NCI-H1930 (cell line): ENCODE measurements at places on chromosomes 3 and 15.
A peak's percentile ranks its signal among the peaks of the same experiment; 100 is the strongest.

DNA sequence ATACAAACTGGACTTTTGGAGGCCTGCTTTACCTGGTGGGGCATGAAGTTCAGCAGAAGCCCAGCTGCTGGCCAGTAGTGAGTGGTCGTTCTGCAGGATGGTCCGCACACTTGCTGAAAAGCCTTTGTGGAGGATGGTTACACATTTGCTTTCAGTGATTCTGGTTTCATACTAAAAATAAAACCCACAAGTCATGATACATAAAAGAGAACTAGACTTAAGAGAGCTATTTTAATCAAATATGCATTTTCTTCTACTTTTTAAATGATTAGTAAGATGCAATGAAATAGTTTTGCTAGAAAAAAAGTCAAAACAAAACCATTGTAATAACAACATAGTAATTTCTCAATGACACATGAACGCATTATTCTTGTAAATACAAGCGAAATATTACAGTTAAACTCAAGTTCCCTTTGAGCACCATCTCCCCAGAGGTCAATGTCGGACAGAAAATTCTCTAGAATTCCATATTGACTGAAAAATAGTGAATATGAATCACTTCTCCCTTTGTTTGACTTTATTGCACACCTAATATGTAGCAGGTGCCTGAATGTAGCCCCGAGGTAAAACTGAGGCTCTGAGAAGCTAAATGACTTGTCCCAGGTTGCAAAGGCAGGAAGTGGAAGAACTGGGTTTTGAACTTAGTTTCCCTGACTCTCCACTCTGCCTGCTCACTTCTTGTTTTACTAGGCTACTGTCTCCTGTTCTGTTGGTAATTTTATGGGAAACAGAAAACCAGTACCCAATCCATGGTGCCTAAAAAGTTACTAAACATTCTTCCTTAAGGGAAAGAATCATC is 8.3 kb downstream of the IL5RA start:
- DNase-seq, result no peak

DNA sequence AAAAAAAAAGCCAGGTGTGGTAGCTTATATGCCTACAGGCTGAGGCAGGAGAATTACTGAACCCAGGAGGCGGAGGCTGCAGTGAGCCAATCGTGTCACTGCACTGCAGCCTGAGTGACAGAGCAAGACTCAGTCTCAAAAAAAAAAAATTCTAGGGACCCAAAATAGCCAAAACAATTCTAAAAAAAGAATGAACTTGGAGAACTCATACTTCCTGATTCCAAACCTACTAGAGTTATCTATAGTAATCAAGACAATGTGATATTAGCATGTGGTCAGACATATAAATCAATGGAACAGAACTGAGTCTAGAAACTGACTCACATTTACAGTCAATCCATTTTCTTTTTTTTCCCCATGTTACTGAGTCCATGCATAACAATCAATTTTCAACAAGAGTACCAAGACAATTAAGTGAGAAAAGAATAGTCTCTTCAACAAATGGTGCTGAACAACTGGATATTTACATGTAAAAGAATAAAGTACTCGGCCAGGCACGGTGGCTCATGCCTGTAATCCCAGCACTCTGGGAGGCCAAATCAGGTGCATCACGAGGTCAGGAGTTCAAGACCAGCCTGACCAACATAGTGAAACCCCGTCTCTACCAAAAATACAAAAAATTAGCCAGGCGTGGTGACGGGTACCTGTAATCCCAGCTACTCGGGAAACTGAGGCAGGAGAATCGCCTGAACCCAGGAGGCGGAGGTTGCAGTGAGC is 11.9 kb downstream of the PRKAR2A start:
- DNase-seq, result no peak

DNA sequence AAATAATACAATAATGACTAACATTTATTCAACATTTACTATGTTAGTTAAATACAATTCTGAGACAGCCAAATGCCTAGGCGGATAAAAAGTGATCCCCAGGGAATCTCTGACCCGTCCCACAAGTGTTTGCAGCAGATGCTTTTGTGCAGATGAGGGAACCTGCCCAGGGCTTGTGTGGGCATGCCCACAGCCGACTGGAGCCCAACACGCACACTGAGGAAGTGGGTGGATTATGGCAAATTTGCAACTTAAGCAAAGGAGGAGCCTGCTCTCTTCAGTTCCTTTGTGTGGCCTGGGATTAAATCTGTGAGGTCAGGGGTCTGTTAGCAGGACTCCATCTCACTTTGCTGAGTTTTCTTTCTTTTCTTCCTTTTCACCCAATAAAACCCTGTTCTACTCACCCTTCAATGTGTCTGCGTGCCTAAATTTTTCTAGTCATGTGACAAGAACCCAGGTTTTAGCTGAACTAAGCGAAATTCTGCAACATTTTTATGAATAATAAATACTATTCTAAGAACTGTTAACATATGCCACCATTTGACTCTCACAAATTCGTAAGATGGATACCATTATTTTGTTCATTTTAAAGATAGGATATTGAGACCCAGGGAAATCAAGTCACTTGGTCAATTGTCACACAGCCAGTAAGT is 13.9 kb upstream of the RTP1 start:
- DNase-seq, result no peak

DNA sequence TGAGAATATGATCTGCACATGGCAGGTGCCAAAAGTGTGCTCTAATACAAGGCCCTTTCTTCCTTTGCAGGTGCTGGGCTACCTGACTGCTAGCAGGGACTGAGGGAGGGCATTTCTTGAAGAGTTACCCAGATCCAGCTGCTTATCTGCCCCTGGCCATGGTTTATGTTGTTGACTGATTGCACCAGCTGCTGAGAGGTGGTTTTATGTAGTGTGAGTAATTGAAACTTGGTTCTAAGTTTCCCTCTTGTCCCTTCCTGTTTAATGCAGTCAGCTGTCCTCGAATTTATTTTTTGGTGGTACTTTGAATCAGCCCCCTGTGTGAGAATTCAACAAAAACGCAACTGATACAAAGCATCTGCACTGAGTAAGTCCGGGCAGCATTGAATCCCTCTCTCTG is 288.3 kb upstream of the C2CD4B start:
- no peak for DNase-seq

DNA sequence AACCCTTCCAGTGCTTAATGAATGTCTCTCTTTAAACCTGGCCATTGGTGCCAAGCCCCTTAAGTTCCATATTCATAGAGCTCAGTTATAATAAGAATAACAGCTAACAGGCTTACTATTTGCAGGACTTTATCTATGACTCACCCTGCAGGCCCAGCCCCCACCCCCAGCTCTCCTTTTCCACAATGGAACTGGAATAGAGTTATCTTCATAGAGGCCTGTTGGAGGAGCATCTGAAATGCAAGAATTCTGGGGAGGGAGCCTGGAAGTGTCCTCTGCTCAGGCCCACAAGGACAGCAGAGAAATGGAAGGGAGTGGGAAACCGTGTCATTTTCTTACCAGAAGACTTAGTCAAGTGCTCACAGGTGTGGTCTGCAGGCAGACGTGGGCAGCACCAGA is 52.8 kb downstream of the SEMA5B start:
- DNase-seq, result no peak

DNA sequence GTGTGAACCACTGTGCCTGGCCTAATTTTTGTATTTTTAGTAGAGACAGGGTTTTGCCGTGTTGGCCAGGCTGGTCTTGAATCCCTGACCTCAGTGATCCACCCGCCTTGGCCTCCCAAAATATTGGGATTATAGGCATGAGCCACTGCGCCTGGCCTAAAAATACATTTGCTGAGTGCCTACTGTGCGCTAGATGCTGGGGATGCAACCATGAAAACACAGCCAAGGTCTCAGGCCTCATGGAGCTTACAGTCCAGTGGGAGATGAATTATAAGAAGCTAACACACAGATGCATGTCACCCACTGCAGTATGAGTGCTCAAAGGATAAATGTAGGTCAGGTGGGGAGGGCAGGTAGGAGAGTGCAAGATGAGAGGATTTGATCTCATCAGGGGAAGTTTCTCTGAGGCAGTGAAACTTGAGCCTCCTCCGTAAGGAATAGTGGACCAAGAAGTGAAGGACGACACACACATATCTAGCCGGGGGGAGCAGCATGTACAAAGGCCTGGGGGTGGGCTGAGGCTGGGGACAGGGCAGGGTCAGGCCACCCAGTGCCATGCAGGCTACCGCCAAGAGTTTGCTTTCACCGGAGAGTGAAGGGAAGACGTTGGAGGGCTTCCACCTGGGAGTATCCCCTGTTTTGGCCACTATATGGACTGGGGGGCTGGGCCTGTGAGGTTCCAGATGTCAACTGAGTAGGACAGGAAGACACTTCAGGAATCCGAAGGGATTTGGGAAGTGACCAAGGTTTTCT is 24.3 kb downstream of the IRAK2 start:
- DNase-seq, result no peak

DNA sequence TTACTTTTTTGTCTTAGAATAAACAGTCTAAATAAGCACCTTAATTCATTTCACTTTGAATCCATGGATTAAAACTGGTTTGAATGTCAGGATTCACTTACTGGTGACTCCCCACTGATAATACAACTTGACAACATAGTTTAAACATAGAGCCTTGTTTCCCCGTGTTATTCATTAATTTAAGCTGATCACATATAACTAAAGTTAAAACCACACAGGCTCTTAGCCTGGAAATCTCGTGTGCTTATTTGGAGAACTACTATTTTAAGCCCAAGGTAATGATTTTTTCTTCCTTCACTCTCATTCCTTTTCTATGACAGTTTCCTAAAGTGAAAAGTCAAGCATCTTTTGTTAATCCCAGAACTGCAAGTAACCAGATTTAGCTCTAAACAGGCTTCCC is 64.2 kb downstream of the HACD2 start:
- DNase-seq, result no peak

DNA sequence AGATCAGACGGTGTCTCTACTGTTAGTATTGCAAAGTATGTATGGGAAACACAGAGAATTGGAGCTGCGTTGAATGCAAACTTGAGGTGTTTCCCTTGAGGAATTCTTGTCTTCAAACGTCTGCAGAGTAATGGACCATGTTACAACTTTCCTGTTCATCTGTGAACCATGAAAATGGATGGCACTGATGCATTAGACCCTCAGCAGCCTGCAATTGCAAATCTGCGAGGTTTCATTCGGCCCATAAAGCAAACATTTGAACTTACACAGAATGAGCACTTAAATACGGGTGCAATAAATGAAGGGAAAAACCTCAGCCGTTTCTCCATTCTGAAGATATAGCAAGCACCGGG is 49.7 kb downstream of the LRRN1 start:
- DNase-seq, result no peak

DNA sequence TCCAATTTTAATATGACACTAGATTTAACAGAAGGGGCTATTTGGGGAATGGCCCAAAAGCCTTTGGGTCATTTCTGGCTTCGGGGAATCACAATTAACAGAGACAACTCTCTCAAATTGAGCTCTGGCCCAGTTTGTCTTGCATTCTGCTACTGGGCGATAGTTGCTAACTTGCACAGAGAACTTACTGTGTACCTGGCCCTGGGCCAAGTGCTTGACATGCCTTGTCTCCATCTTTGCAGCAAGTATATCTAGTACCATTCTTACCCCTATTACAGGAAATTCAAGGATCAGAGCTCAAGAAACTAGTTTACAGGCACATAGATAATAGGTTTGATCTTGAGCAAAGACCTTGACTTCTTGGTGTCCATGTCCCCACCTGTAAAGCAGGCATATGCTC is 175.7 kb downstream of the TMEM108 start:
- DNase-seq, result no peak

GRCh38 chr15:57406062-57406772 is 29.9 kb downstream of the CGNL1 start:
- DNase-seq, result no peak

- peak; percentile 35 for DNase-seq
Measured at GRCh38 chr3:160331127-160331937, 67.7 kb downstream of the IFT80 start.

DNA sequence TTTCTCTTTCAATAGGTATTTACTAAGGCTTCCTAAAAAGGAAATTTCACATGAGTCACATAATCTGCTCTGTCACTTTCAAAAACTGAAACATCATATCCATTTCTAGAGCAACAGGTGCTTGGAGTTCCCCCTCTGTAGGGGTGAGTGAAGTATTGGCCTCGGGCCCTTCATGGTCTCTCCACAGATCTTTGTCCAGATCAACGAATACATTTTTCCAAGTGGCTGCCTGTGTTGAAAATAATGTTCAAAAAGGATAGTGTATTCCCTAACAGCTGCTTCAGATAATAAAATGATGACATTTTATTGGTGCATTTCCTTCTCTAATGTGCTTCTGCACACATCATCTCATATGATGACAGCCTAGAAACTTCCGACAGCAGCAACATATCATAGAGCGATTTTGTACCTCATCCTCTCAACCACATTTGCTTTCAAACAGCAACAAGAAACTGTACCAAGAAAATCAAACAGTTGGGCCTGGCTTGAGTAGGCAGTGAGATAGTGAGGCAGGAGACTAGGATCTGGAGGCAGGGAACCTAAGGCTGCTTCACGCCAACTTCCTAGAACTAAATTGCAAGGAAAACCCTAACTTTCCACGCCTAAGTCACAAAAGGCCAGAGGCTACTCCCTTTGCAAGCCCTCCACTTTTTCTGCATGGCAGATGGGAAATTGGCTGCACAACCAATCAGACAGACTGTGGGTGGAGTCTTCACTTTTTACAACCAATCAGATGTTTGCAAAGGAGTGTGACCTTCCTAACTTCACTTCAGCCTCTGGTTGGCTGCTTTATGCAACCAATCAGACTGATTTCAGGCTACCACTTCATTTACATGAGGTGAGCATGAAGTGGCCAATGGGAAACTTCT is 340.2 kb downstream of the LRRC3B start:
- DNase-seq, result no peak

- no peak for DNase-seq
Measured at GRCh38 chr3:192408007-192408646, 319.2 kb downstream of the FGF12 start.

GRCh38 chr3:72591522-72592421 is 256.5 kb downstream of the SHQ1 start:
- DNase-seq, result no peak

DNA sequence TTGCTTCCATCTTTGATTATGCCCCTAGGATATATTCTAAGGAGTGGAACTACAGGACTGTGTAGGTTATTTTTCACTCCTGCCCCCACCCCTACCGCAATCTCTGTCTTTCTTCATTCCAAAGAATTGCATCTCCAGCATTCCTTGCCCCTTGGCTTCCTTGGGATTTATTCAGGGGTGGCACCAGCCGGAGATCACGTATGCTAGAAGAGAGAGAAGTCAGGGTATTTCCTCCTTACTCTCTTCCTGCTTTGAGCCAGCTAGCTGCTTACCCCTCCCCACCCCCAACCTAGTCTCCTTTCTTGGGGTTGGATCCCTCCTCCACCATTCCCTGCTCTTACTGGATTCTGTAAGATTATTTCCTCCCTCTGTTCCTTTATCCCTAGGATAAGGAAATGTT is 35.0 kb upstream of the DENND4A start:
- no peak for DNase-seq

DNA sequence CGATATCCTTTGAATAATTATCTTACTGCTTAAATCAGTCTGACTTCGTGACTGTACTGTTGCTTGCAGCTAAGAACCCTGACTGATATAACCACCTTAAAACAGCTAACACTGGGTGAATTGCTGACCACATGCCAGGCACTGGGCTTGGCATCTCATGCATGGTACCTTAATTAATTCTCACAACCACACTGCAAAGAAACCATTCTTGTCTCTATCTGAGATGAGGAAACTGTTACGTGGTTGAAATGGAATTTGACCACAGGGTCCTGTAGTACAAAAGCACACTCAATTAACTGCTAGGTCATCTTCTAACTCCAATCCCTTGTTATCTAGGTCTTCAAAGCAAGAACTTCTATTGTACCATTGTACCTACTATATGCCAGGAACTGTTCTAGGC is 92.7 kb upstream of the PRICKLE2 start:
- DNase-seq, result no peak
